ENCODE measurements at places on chromosomes 16 and 17.

- no peak for DNase-seq
Observed at GRCh38 chr17:76529224-76530094, 8.1 kb downstream of the CYGB start.

GRCh38 chr16:3595521-3596021 lies 15.8 kb downstream of the SLX4 start:
- no peak for DNase-seq

DNA sequence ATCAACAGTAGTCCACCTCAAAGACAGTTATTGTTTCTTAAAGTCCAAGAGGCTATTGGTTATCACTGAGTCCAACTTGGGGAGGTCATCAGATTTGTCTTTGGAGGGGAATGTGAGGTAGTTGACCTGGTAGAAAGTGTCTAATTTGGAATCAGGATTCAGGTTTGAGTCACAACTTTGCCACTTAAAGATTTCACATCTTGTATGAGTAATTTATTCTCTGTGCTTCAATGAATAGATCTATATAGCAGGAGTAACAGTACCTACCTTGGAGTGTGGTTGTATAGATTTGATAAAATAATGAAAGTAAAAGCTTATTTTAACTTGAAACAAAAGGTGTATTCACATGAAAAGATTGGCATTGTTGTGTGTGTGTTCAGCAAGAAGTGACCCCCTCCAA lies 119.3 kb upstream of the TBX2 start:
- no peak for DNase-seq

DNA sequence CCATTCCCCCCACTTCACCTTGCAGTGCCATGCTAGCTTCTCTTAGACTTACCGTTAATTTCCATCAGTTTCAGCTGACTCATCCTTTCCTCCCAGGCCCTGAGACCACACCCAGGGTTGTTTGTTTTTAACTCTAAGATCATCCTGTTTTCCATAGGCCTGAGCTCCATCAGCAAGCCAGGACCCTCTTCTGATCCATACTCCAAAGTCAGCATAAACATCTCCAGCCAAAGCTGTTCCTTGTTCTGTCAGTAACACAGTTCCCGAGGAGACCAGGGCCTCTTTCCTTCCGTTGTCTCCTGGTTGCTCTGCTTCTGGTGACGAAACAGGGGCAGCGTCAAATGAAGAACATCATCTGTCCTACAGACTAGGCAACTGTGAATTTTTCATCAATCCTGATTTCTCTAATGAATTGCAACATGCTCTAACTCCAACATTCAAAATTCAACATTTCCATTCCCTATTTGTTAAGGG lies 83.8 kb upstream of the HNF1B start:
- DNase-seq, result no peak

DNA sequence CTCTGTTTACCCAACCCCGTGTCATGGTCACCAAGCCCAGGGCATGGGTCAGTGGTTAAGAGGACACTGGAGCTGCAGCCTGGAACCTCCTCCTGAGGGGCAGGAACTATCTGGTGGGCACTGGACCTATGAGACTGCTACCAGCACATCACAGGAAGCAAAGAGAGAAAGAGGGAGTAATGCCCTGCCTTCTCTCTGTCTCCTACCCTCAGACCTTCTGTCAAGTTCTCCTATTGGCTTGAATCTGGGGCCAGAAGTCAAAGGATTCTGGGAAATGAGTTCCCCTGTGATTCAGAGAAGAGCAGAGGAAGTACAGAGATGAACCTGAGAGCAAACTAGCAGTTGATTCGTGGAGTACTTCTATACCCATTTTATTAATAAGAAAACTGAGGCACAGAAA lies 123.0 kb upstream of the GNAO1 start:
- DNase-seq, result no peak

DNA sequence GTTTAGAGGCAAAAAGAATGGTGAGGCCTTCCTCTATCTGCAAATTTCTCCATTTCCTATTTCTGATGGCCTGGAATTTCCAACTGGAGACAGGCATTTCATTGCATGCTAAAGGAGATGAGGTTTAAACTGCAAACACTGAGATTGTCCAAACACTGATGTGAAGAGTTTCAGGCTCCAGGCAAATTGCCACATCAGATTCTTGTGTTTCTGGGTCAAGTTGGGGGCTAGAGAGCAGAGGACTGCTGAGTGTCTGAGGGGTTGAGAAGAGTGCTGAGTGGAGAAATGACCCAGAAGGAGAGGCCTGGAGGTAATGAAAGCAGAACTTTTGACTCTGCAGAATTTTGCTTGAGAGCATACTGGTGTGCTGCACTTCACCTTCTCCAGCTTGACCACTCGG lies 216.7 kb upstream of the MPHOSPH6 start:
- DNase-seq, result no peak

- no peak for DNase-seq
Observed at GRCh38 chr17:28892024-28892423, 5.5 kb downstream of the FLOT2 start.

- DNase-seq, result no peak
Observed at GRCh38 chr17:73650140-73650539, 5.9 kb upstream of the SDK2 start.

GRCh38 chr16:3514621-3515020 lies 13.8 kb downstream of the CLUAP1 start:
- no peak for DNase-seq

- no peak for DNase-seq
Observed at GRCh38 chr17:57391076-57391825, 134.9 kb downstream of the MSI2 start.

- DNase-seq, result no peak
Observed at GRCh38 chr17:28857905-28858800, 3.3 kb downstream of the ERAL1 start.

GRCh38 chr16:87415441-87415840 lies 23.3 kb downstream of the MAP1LC3B start:
- DNase-seq, result no peak

GRCh38 chr17:31495022-31495885 lies 103.8 kb downstream of the RAB11FIP4 start:
- DNase-seq, result no peak
